ENCODE measurements at places on chromosomes 2 and 18.

DNA sequence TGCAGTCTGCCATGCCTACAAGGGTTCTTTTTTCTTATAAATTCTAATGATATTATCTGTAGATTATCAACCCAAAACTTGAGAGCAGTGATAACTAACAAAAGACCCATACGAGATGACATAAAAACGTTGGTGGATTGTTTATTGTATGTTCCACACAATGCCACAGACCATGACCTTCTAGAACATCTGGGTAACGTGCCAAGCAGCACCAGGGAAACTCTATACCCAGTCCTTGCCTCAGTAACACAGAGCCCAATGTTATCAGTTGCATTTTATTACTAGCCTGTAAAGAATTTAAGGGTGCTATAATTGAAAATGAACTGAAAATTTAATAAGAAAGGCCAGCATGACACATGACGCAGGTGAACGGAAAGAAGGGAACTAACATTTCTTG is 99.1 kb upstream of the UGP2 start:
- DNase-seq, result no peak

DNA sequence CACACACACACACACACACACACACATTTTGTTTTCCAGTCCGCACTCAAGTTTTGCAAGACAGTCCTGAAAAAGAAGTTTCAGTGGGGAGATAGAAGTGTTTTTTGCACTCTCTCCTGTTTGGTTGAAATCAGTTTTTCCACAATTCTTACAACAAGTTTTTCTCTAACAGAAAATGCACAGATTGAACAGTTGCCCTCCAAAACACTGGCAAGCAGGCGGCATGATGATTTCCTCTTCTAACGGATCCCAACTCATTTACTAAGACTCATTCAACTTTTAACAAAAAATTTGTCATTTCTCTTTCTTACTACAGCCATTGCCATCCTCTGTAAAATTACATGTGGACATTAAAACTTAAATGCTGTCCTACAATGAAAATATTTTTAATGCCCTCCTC is 117.6 kb upstream of the DTNA start:
- no peak for DNase-seq

- DNase-seq, result no peak
Measured at GRCh38 chr2:43133336-43133707, 93.1 kb downstream of the ZFP36L2 start.

GRCh38 chr18:5543773-5544389 is at the start of gene EPB41L3:
Gene EPB41L3, minus strand, starts transcription at chr18:5543997. Its CDS starts 54,814 bp downstream, at chr18:5489183.
- no peak for DNase-seq

- no peak for DNase-seq
Measured at GRCh38 chr2:71326968-71327367, 4.6 kb upstream of the ZNF638 start.

GRCh38 chr2:18402-19271 is 27.7 kb downstream of the FAM110C start:
- no peak for DNase-seq

- DNase-seq, result no peak
Measured at GRCh38 chr2:5123582-5124196, 568.5 kb upstream of the SOX11 start.

- no peak for DNase-seq
Measured at GRCh38 chr2:31812051-31812798, 198.6 kb downstream of the MEMO1 start.

DNA sequence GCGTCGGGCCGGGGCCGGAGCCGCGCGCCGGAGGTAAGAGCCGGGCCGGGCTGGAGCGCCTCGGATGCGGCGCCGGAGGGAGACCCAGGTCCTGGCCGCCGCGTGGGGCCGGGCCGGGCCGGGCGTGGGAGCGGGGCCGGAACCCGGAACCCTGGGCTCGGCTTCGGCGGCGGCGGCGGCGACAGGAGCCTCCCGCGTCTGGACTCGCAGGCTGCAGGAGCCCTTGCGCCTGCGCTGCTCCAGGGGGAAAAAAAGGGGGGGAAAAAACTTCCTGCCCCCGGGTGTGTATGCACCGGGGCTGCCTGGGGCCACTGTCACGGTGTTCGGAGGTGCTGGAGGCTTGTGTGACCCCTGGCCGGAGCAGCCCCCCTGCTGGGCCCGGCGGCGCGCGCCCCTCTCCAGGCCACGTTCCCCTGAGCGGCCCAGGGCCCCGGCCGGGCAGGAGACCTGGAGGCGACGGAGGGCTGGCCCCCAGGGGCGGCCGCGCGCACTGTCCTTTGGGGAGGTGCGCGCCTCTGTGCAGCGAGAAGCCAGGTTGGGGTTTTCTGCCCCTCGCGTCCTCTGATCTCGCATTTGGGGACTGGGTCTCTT is 864 bp downstream of the KLHL29 start:
- DNase-seq, result no peak

DNA sequence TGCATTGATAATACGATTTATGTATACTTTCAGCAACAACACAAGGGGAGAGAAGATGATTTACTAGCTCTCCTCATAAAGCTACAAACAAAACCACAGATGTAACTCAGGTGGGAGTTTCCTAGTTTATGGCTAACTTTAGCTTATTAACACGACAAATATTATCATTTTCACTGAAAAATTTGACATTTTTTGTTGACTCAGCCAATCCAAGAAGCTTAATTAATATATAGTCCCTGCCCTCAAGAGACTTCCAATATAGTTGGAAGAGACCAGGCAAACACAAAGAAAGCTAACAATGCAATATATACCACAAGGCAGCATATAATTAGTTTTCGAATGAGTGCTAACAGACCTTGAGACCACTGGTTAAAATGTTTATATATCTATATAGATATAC is 775 bp downstream of the WDR12 start:
- no peak for DNase-seq

GRCh38 chr2:20614201-20615067 is 36.5 kb downstream of the HS1BP3 start:
- no peak for DNase-seq

GRCh38 chr2:216727346-216728122 is 32.2 kb upstream of the IGFBP5 start:
- no peak for DNase-seq

GRCh38 chr18:317618-318017 is 49.8 kb upstream of the THOC1 start:
- no peak for DNase-seq

DNA sequence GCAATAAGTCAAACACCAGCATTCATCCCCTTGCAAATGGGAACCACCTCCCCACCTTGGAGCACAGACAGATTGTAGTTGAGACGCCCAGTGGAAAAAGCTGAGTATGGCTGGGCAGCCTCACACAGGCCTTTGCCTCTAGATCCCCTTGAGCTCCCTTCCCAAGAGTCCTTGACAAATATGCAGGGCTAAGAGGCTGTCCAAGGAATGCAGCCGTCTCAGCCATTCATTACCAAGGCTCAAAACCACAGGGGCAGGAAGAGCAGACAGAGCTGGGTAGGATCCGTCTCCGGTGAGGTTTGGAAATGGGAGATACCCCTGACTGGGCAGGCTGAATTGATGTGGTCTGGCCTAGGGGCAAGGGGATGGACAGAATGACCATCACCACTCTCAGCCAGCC is 557.1 kb downstream of the TNS1 start:
- DNase-seq, result no peak

DNA sequence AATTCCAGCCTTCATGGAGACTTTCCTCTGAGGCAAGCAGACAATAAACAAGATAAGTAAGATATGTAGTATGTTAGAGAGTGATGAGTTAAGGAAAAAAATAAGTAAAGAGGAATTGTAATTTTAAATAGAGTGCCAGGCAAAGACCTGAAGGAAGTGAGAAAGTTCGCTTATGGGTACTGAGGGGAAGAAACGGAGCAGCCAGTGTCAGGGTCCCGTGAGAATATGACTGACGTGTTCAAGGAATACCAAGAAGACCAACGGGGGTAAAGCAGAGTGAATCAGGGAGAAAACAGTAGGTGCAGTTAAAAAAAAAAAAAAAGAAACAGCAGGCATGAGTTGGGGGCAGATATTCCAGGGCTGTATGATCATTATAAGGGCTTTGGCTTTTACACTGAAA is 45.1 kb downstream of the ARHGEF33 start:
- DNase-seq, result no peak

- no peak for DNase-seq
Measured at GRCh38 chr2:178413472-178414265, 37.3 kb downstream of the PRKRA start.

- DNase-seq, result no peak
Measured at GRCh38 chr2:237065071-237065377, 20.7 kb upstream of the COPS8 start.

DNA sequence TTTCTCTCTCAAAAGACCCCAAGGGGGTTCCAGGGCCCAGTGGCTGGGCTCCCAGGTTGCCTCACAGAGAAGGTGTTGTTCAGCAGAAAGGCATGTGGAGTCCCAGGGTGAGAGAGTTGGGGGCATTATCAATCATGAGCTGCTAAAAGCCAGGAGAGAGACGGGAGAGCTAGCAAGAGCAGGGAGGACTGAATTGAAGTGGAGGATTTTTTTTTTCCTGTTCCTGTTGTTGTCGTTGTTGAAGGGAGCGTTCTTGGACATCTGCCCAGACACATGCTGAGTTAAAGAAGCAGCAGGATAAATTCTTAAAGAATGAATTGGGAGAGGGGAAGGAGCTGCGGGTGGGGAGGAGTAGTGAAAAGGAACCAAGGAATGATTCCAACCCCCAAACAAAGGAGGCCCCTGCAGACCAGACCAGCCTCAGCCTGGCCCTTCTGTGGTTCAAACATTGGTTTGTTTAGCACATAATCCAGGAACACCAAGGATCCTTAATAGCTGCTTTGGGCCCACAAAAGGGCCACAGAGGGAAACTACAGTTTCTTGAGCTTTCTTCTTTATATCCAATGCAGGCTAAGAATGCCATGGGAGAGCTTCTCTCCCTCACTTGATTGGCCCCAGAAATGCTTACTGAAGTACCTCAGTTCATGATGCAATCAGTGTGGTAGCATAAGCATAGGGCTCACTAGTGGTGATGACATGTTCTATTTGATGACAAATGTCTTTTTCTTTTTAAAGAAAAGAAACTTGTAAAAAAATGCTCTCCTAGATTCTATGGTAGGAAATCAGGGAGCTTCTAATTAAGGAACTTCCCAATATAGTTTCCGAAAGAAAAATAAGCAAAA is 146.0 kb downstream of the SETBP1 start:
- peak; percentile 79 for DNase-seq

DNA sequence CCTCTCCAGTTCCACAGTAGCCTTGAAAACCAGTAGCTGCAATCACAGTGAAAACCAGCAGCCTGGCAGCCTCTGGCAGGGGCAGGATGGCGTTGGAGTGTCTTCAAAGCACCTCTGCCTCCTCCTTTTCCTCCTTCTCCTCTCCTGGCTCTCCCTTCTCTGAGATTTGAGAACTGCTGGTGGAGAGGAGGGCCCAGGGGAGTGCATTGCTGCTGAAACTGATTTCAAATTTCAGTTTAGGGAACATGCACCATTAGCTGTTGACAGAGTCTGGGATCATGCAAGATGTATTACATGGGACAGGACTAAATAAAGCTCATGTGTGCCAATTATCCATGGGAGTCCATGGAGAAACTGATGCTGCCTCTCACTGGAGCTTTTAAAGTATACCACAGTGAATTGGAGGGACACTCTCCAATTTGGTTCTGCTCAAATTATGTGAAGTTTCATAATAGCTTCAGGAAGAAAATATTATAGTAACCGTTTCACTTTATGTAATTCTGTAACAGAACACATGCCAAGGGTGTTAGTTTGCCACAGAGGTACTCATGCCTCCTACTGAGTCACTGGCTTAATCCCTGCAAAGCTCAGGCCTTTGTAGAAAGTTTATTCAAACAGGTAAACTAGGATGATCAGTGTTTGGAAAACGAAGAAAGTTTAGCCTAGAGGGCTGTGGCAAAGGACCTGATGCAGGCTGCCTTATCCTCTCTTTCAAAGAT is 146.1 kb downstream of the PRPF40A start:
- no peak for DNase-seq

DNA sequence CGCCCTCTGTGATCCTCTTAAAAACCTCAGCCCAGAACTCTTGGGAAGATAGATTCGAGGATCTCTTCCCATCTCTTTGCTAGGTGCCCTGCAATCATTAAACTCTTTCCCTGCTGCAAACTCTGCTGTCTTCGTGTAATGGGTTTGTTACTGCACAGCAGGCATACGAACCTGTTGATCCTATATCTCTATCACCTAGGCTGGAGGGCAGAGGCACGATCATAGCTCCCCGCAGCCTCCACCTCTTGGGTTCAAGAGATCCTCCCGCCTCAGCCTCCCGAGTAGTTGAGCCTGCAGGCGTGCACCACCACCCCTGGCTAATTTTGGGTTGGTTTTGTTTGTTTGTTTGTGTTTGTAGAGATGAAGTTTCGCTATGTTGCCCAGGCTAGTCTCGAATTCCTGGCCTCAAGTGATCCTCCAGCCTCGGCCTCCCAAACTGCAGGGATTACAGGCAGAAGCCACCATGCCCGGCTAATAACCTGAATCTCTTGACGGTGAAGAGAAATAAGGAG is 493 bp upstream of the BBS5 start:
- DNase-seq, result no peak

- no peak for DNase-seq
Measured at GRCh38 chr18:41732356-41732755, 222.7 kb upstream of the PIK3C3 start.

- peak; percentile 90 for DNase-seq
Measured at GRCh38 chr18:25289001-25289631, 62.9 kb downstream of the ZNF521 start.

DNA sequence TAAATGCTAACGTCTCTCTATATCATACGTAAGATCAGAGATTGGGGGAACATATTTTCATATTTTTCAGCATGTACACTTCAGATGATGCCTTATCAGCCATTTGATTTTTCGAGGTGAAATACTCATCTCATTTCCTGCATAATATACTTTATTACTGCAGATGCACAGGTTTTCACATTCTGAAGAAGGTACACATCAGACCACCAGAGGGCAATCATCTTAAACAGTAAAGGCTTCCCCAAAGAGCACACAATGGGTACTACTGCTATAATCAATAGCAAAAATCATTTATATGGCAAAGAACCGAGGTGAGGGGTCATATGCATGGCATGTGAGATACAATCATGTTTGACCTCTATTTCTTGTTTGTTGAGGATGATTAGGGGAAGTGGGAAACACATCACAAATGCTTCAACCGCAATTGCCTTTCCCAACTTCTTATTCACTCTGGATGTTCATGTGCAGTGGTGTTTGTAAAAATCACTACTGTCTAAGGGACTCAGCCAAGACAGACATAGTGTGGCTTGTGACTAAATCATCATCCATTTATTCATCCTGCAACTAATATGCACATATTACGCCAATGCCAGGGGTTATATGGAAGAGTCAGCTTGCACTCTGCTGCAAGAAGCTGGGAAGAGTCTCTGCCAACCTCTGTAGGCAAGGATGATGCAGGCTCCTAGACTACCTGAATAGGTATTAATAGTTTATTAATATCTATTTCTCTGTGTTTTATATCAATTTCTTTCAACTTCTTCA is 118.7 kb downstream of the EPB41L3 start:
- DNase-seq, result no peak
